ENCODE measurements at places on chromosomes 13 and 19.
A peak's percentile ranks its signal among the peaks of the same experiment; 100 is the strongest.

DNA sequence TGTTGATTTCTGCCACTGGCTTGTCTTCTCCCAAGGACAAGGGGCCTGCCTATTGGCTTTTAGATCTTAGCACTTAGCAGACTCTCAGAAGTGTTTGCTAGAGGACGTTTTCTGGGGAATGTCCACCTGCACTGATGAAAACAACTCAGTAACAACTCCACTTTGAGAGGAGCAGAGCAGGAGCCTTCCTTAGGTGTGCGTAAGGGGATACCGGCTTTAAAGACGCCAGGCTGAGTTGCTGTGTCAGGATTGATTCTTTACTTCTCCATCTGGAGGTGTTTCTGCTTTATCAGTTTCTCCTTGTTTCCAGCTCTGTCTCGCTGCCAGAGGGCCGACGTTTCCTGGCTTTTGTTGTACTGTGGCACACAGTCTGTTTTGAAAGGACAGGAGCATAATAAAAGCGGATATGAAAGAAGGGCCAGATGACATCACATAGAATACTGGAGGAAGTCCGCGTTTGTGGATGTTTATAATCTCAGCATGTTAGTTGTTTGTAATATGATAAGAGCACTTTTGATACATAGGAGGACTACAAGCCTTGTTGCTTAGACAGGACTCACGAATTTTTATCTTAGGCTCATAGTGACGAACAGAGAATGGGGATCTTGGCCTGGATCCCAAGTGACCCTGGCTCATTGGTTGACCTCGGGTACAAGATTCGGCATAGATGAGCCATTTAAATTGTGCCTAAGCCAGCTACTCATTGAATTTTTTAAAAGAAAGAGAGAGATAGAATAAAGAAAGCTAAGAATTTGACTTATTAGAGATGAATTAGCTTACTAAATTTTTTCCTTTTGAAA, 34.6 kb downstream of the COL4A2 start:
- DNase-seq, result no peak

- no peak for DNase-seq
These were observed 945 bp downstream of the AMER2 start for GRCh38 chr13:25171170-25171516.

DNA sequence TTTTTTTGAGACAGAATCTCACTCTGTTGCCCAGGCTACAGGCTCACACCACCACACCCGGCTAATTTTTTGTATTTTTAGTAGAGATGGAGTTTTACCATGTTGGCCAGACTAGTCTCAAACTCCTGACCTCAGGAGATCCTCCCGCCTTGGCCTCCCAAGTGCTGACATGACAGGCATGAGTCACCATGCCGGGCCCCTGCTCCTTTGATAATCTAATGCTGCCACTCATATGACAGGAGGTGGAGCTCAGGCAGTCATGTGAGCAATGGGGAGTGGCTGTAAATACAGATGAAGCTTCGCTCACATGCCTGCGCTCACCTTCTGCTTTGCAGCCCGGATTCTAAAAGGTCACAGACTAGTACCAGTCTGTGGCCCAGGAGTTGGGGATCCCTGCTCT, 25.1 kb downstream of the ARHGEF18 start:
- peak; percentile 68 for DNase-seq

GRCh38 chr13:48072304-48072703, 22.6 kb downstream of the MED4 start:
- no peak for DNase-seq

DNA sequence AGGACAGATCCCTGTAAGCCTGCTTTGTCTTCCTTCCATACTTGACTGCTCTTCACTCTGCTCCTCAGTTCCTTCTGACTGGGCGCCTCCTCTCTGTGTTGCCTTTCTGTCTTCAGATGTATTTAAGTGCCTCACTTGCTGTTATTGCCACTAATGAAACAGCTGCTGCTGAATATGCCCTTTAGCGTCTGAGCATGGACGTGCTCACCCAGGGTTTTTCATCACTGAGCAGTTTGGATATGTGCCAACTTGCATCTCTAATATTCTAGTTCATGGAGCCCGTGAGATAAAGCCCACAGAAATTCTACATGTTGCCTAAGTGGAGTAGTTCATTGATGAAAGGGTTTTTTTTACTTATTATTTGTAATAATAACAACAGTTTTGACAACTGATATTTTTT, 198.2 kb downstream of the MYO16 start:
- no peak for DNase-seq

DNA sequence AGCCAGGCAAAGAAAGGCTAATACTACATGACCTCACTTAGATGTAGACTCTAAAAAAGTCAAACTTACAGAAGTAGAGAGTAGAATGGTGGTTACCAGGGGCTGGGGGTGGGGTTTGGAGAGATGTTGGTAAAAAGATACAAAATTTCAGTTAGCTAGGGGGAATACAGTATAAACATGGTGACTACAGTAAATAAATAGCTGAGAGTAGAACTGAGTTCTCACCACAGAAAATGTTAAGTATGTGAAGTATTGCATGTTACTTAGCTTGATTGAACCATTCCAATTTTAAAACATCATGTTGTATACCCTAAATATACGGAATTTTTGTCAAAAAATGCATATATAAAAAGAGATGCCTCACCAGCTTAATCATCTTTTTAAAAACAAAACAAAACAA, 67.5 kb upstream of the DOCK9 start:
- no peak for DNase-seq

GRCh38 chr19:55340784-55341147, 1.1 kb downstream of the KMT5C start:
- DNase-seq, result peak; percentile 67

DNA sequence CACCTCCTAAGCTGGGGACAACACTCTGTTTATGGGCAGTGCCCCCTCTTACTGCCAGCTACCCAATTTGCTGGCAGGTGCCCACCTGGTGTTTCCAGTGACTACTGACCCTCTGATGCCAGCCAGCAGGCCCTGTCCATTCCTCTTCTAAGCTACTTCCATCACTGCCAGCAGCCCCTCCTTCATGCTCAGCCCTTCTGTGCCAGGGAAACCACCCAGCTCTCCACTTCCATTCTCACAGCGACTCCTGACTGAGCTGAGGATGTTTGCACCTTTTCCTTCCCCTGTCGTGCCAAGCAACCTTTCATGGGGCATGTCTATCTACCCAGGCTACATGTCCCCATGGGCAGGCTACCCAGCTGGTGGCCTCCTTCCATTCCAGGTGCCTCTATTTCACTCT, 24.0 kb upstream of the ZNF492 start:
- no peak for DNase-seq

GRCh38 chr19:18847549-18848463, 16.0 kb downstream of the UPF1 start:
- DNase-seq, result no peak

DNA sequence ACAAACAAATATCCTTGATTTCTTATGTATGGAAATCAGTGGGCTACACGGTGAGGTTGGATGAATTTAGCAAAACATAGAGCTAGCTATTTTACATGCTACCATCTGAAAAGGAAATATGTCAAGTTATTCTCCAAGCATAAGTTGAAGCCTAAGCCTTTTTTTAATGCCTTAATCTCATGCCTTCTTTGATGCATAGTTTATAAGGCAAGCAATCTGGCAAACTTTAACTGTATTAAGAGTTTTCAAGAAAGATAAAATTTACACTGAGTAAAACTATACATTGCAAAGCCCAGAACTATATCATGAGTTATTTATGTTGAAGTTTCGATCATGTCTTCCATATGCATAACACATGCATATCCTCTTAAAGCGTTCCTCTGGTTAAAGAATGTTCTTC, 85.0 kb upstream of the ATXN8OS start:
- DNase-seq, result no peak

DNA sequence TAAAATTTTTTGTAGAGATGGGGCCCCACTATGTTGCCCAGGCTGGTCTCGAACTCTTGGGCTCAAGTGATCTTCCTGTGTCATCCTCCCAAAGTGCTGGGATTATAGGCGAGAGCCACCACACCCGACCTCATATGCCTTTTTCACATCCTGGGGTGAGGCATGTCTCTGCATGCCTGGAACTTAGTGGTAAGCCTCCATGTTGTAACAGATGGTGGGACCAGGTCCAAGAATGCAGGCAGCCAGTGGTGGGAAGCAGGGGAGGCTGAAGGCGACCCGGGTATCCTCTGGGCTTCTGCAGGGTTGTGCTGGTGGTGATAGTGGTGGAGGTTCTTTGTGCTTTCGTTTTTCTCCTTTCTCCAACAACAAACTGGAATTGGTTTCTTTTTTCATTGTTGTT, 30.1 kb upstream of the CCDC124 start:
- no peak for DNase-seq

GRCh38 chr13:33515146-33515545, 229.6 kb upstream of the STARD13 start:
- DNase-seq, result no peak

GRCh38 chr19:6260376-6260775, 19.4 kb downstream of the MLLT1 start:
- DNase-seq, result no peak

- no peak for DNase-seq
These were observed 142.3 kb upstream of the SOX1 start for GRCh38 chr13:111924678-111925075.

DNA sequence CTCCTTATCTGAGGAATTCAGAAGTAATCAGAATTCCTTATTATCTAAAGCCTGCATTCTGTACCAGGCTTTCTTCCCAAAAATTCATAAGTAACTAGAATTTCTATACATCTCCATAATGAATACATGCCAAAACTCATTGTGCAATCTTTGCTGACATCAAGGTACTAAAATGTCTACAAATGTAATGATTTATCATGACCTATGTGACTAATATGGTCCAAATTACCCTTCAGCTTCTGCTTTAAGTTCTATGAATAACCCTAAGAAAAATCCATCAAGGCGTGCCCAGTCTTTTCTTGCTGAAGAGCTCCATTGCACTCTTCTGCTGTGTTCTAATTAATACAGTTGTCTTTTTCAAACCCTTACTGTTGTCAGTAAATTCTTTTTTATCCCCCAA, 58.5 kb upstream of the SLITRK1 start:
- no peak for DNase-seq

DNA sequence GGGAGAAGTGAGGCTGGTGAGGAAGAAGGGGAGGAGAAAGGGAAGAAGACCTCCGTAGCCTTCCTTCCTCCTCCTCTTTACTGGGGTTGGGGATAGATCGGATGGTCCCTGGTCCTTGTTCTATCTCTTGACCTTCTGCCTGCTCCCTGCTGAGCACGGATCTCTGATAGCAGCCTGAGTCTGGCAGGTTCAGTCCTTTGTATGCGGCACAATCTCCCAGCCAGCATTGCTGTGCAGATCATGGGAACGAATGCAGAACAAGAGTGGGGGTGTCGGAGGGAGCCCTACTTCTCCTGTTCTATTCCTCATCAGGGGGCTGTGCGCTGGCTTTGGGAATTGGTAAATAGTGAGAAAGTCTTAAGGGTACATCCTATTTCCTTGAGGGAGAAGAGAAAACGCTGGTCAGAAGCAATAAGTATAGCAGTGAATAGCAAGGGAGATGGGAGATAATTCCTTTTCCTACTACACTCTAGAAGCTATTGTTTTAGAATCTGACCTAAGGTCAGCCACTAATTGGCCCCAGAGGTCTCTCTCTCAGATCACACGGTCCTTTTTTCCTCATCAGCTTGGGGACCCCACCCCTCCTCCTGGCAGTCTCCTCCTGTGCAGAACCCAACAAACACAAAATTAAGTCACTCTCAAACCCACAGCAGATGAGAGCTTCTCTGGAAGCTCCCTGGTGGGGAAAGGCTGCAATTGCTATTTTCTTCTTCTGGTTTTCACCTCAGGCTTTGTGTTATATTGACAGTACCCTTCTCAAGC, 41.0 kb downstream of the KL start:
- DNase-seq, result peak; percentile 51

- no peak for DNase-seq
These were observed 303.1 kb downstream of the PCDH9 start for GRCh38 chr13:66926851-66927524.

DNA sequence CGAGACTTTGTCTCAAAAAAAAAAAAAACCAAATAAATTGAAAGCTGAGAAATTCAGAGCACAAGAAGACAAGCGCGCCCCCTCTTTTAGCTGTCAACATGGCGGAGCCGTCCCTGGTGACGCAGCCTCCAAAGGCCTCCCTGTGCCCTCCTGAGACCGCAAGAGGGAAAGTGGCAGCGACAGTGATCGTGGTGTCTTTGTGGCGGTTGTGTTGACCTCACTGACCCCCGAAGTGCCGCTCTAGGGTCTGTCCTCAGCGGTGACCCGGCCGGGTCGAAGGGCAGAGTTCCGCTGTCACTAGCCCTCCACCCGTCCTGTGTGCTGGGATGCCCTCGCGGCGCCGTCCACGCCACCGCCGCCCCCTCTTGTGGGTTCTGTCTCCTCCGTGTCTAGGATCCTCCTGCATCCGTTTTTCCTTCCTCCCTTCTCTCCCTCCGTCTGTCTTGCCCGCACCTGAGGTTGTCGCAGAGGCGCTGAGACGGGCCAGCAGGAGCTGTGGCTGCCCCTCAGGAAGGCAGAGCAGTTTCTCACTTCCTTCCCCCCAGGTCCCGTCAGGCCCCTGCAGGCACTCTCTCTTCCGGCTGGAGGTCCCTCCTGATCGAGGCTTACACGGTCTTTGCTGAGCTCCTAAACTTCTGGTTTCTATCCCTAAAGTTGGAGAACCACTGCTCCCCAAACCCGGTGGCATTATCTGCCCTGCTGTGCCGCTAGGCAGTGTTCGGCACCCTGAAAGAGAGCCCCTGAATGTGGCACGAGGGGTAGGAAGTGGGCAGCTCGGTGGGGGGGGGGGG, 7.2 kb downstream of the UHRF1 start:
- peak; percentile 72 for DNase-seq

DNA sequence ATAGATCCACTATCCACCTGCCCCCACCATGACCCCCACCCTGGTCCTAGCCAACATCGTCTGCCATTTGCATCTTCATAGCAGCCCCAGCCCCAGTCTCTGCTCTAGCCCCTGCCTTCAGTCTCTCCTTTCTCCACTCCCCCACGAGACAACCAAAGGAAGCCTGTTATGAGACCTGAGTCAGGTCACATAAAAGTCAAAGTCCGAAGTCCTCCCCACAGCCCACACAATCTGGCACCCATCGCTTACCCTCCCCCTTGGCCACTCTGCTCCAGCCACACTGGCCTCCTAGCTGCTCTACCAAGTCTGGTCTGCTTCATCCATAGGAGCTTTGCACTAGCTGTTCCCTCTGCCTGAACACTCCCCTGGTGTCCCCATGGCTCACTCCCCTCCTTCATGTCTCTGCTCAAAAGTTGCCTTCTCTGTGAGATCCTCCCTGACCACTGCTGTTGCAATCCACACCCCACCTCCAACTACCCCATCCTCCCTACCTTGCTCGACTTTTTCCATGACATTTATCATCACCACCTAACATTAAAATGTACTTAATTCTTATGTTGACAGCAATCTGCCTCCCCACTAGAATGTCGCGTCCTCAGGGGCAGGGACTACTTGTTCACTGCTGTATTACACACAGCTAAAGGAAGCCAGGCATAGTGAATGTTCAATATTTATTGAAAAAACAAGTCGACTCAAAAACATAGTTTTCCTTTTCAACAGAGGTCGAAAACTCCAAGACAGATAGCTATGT, 1.2 kb upstream of the PLEKHG2 start:
- no peak for DNase-seq

GRCh38 chr19:44955505-44956439, 592 bp downstream of the CLPTM1 start:
- peak; percentile 30 for DNase-seq

DNA sequence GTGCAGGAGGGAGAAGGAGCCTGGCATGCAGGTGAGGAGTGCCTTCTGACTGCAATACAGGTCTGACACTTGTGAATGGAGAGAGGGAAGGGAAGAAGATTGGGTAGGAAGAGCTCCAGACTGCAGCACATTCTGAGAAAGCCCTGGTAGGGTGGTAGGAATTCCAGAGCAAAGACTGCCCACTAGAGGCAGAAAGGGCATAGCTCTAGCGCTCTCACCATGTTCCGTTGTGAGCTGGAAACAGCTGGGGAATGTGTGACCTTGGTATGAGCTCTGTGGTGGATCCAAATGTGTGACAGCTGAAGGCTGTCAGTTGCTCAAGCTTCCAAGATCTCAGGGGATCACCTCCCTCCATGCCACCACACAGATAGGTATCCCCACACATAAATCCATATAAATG, 2.9 kb upstream of the MTUS2 start:
- no peak for DNase-seq
